Pulmonary artery endothelial cell (primary cell): ENCODE measurements at places on chromosomes 6 and 20.
A peak's percentile ranks its signal among the peaks of the same experiment; 100 is the strongest.

- DNase-seq, result no peak
Observed at GRCh38 chr6:13814938-13815575, 700 bp upstream of the MCUR1 start.

DNA sequence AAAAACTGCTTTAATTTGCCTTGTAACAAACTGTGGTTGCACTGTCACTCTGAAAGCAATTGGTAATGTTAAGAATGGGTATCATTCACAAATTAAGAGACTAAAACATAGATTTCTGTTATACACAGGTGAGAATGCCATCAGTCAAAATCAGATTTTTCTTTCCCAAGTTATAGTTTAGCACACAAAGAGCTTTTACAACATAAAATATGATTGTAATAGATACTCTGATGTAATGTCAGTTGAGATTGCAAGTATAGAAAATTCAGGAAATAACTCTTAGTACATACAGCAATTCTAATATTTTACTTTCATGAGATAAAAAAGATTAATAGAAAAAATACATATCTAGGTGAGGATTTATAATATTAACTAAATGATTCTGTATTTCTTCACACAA, 2.3 kb upstream of the ME1 start:
- no peak for DNase-seq

DNA sequence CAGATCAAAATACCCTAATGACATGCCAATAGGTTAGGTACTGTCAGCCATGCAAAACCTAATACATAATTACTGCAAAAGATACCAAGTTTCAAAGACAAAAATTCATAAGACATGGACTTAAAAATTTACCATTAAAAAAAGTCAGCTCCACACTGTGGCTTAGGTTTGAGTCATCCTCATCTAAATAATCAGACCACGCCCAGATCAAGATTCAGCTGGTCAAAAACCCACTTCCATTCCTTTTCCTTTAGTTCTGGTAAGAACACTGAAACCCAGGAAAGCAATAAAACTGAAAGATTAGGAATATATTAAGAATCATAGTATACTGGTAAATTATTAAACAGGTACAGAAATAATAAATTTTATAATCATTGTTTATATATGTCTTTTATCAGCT, 81.0 kb upstream of the ASF1A start:
- no peak for DNase-seq

DNA sequence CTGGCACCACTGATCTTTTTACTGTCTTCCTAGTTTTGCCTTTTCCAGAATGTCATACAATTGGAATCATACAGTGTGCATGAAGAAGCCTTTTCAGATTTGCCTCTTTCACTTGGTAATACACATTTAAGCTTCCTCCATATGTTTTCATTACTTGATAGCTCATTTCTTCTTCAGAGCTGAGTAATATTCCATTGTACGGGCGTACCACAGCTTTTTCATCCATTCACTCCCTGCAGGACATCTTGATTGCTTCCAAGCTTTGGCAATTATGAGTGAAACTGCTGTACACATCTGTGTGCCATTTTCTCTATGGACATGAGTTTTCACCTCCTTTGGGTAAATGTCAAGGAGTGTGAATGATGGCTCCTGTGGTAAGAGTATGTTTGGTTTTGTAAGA, 46.2 kb upstream of the LY86 start:
- DNase-seq, result no peak

DNA sequence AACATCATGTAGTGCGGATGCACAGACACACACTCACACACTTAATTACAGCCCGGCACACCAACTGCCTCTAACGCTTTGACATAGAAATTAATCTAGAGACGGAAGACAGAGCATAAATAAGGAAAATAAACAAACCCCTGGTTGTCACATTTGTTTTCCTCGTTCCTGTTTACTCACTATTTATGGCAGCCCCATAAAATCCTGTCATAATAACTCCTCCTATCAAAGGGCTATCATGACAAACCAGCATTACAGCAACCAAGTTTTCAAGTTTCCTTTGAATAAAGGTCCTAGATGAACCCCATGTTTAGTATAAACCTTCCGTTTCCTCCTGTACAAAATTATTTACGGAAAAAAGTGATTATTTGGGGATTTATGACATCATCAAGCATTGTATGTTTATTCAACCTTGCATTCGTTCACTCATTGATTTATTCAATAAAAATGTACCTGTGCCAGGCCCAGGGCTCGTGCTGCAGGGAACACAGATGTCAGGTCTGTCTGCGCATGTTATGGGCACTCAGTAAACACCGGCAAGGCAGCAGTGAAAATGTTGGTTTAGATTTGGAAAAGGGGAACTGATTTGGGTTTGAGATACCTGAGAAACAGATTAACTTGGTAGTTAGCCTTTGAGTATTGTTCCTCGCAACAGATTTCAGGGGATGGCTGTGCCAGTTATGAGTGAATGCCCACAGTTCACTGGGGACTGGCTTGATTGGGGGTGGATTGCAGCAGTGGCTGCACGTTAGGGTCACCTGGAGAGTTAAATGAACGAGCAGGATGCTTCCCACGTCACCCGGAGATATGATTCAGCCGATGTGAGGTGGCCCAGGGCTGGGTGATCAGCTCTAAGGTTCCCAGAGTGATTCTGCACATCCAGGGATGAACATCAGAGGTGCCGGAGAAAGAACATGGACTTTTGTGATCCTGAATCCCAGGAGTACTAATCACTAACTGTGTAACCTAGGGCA, 295.3 kb upstream of the FOXQ1 start:
- DNase-seq, result no peak

GRCh38 chr6:3835785-3836184, 13.4 kb upstream of the FAM50B start:
- no peak for DNase-seq

- DNase-seq, result no peak
Observed at GRCh38 chr6:148514091-148514845, 171.6 kb downstream of the SASH1 start.

DNA sequence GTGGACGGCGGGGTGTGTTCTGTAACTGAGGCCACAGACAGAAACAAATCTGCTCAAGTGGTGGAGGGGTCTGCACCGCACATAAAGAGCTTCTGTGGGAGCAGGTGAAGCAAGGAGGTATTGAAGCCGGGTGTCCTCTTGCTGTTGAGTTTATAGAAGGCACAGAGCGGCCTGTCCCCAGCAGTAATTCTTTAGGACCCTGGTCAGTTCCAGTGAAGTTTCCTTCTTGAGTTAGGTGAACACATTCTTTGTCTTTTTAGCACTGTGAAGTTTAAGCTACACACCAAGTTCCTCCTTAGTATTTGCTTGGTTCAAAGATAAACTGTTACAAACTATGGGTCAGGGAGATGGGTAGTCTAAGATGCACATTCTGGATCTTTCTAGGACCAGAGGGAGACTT, 6.1 kb downstream of the PRDM1 start:
- DNase-seq, result no peak

DNA sequence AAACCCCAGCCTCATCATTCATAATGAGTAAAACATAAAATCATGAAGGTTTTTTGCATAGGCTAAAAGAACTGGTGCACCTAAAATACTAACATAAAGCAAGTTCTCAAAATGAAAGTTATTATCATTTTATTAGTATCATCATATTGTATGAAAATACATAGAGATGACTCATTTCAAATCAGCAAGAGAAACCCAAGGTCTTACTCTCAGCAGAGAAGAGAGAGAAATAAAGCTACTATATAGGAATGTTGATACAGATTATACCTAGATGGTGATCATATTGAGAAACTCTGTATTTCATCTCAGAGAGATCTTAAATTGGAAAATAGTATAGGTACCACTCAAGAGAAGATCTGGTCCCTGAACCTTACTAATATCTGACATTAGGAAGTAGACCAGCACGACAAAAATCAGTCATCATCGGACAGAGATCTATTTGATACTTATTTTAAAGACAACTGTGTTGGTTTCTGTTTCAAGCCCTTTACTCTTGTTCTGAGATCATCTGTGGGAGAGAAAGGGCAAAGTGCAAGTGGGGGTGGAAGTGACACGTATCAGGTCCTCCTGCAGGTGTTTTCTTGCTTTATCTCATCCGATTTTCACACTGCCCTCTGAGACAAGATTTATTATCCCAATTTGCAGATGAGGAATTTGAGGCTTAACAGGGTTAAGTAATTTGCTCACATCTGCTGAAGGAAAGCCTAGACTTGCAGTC, 532.3 kb downstream of the MAFB start:
- DNase-seq, result no peak

DNA sequence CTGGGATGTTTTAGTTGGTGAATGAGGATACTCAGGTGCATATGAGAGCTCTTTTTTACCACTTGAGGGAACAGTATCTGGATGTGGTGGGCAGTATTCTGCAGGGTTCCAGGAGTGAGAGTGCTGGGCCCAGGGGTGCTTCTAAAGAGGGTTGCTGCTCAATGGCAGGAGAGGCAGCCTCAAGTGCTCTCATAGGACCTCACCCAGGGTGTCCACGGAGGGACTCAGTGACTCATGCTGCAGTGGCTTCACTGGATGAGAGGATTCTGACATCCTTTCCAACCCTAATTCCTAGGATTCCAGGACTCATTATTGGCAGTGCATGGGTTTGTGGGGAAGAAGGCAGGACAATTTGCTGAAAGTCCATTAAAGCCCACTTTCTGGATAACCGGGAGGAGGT, 176.6 kb upstream of the FERMT1 start:
- DNase-seq, result no peak

GRCh38 chr20:59382157-59382725, 81.8 kb downstream of the EDN3 start:
- DNase-seq, result no peak

DNA sequence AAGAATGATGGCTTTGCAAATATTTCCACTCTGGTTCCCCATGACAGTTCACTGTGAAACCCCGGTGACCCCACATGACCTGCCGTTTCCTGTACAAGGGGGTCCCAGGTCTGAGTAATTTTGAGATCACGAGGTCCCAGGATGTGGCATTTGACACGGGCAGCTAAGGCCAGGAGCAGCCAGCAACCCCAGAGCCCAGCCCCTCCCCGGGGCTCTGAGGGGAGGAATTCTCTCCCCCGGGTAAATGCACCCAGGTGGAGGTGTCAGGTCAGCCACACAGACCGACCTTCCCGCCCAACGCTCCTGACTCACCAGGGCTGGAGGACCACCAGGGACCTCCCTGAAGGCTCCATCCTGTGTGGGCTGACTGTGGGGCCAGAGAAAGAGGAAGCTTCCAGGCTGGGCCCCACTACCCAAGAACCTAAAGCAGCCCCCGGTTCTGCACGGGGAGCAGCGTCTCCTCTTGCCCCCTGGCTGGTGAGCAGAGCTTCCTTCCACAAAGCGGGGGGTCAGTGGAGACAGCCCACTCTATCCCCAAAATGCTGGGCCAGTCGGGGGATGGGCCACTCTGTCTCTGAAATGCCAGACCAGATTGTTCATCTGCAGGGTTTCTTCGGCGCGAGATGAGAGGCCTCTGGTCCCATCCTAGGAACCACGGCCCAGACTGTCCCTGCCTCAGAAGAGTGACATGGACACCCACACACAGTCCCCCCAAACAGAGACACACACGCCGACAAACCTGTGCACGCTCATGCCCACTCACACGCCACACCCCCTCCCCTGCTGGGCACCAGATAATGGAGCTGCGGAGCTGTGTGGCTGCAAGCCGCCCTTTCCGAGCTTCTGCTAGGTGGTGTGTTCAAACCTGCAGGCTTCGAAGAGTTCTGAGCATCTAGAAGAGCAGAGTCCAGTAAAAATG, 23.4 kb upstream of the SLCO4A1 start:
- DNase-seq, result no peak

GRCh38 chr20:25071734-25072133, 10.2 kb downstream of the VSX1 start:
- DNase-seq, result no peak

GRCh38 chr6:169513478-169514193, 188.2 kb downstream of the WDR27 start:
- DNase-seq, result no peak

GRCh38 chr20:62590309-62591121, 51.8 kb upstream of the SLCO4A1 start:
- peak; percentile 13 for DNase-seq

DNA sequence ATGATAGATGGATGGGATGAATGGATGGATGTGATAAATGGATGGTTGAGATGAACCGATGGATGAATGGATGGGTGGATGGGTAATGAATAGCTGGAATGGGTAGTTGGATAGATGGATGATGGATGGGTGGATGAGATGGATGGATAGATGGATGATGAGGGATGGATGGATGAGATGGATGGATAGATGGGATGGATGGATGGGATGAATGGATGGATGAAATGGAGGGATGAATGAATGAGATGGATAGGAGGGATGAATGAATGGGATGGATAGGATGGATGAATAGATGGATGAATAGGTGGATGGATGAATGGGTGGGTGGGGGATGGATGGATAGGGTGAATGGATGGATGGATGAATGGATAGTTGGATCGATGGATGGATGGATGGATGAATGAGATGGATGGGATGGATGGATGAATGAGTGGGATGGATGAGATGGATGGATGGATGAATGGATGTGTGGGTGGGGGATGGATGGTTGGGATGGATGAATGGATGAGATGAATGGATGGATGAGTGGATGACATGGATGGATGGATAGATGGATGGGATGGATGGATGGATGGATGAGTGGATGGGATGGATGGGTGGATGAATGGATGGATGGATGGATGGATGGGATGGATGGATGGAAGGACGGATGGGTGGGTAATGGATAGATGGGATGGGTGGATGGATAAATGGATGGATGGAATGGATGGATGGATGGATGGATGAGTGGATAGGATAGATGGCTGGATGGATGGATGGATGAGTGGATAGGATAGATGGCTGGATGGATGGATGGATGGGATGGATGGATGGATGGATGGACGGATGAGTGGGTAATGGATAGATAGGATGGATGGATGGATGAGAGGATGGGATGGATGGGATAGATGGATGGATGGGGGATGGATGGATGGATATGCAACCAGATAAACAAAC, 51.4 kb upstream of the PTGIS start:
- DNase-seq, result no peak

- DNase-seq, result no peak
Observed at GRCh38 chr6:41275489-41275888, 11.0 kb downstream of the TREM1 start.

DNA sequence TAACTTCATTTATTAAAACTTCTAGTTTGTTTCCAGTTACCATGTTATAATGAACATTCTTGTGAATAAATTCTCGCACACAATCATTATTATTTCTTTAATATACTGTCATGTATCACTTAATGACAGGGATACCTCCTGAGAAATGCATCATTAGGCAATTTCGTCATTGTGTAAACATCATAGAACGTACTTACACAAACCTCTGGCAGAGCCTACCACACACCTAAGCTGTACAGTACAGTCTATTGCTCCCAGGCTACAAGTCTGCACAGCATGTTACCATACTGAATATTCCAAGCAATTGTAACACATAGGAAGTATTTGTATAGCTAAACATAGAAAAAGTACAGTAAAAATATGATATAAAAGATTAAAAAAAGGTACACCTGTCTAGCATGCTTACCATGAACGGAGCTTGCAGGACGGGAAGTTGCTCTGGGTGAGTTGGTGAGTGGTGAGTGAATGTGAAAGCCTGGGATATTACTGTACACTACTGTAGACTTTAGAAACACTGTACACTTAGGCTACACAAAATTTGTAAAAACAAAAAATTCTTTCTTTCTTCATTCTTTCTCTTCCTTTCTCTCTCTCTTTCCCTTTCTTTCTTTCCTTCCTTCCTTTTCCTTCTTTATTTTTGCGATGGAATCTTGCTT, 268.2 kb upstream of the SOX4 start:
- DNase-seq, result no peak

GRCh38 chr6:21752054-21752811, 158.7 kb downstream of the SOX4 start:
- no peak for DNase-seq
